Activated CD8-positive, alpha-beta T cell treated with anti-CD3 and anti-CD28 coated beads for 36 hours (primary cell): ENCODE measurements at places on chromosomes 13 and 19.

- DNase-seq: no peak
Observed at GRCh38 chr19:53981376-53981951, 10.0 kb upstream of the CACNG6 start.

DNA sequence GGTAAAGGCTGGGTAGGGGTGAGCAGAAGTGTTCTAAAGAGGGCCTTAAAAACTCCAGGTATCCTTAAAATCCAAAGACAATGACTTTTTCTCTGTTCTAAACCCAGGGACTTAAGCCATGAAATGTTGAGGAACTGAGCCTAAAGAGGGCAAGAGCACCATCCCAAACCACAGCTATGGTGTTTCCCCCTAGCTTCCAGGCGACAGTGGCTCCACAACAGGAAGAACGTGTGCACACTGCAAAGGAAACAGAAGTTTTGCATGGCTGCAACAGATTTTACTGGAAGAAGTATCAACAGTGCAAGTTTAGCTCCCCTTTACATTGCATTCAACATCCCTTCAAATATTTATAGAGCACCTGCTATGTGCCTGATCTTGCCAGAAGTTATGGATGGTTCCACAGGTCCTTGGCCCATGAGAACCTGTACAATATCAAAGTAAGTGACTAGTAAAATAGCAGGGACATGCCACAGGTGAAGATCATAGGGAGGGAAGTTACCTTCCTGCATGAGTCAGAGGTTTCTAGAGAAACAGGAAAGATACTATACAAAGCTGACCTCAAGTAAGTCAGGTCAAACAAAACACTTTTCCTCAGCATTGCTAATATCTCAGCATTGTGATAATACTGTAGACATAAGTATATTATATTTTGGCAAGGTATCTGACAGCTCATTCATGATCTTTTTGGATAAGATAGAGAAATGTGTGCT lies 8.4 kb upstream of the KCTD12 start:
- DNase-seq: no peak

GRCh38 chr13:109569958-109570711 lies 216.2 kb downstream of the IRS2 start:
- DNase-seq: peak; percentile 65

DNA sequence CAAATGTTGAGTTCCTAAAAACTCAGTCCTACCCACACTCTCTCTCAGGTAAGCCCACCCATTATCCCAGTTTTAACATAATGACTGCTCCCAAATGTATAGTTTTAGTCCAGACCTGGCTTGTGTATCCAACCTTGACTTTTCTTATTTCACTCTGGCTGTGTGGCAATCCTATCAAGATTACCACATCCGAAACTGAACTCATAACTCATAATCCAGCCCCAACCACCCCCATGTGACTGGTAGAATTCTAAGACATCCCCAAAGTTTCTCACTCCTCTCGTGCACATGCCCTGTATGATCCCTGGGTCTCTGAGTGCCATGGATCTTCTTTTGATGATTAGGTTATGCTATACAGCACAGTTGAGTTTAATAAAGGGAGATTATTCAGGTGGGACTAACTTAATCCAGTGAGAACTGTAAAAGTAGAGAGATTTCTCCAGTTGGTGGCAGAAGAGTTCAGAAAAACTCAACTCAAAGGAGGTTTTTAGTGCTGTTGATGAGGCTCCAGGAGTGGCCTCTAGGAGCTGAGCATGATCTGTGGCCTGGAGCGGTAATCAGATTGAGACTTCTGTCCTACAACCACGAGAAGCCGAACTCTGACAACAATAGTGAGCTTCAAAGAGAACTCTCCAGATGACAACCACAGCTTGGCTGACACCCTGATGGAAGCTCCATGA lies 413.4 kb downstream of the ZNF536 start:
- no peak for DNase-seq

DNA sequence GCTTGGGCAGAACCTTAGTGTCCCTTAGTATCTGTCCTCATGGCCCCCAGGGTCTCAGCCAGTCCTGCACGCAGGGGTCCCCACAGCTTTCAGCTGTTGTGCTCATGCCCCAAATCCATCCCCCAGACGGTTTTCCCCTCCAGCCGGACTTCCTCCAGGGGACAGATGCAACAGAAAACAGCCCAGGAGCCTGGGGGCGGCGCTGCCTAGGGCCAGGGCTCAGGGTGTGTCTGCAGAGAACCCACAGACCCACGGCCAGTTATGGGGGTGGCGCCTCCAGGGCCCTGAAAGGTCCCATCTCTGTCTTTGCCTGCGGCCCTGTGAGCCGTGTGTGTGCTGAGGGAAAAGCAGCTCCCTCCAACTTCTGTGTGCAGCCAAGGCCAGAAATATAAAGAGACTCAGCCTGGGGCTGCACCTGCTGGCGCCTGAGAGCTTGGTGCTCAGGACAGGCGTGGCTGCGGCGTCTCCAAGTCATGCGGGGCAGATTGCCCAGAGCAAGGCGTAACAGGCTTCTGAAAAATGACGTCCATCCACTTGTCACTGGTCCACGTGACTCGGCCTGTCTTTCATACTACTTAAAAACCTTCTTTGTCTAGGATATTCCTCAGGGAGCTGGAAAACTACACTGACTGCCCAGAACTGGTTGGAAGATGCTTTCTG lies 22.1 kb upstream of the F7 start:
- DNase-seq: no peak

GRCh38 chr13:97478247-97478646 lies 44.3 kb downstream of the RAP2A start:
- DNase-seq: no peak

- peak; percentile 95 for DNase-seq
Observed at GRCh38 chr19:38402623-38402966, 298 bp upstream of the FAM98C start.

GRCh38 chr19:33859016-33859415 lies 62.3 kb downstream of the KCTD15 start:
- DNase-seq: no peak

DNA sequence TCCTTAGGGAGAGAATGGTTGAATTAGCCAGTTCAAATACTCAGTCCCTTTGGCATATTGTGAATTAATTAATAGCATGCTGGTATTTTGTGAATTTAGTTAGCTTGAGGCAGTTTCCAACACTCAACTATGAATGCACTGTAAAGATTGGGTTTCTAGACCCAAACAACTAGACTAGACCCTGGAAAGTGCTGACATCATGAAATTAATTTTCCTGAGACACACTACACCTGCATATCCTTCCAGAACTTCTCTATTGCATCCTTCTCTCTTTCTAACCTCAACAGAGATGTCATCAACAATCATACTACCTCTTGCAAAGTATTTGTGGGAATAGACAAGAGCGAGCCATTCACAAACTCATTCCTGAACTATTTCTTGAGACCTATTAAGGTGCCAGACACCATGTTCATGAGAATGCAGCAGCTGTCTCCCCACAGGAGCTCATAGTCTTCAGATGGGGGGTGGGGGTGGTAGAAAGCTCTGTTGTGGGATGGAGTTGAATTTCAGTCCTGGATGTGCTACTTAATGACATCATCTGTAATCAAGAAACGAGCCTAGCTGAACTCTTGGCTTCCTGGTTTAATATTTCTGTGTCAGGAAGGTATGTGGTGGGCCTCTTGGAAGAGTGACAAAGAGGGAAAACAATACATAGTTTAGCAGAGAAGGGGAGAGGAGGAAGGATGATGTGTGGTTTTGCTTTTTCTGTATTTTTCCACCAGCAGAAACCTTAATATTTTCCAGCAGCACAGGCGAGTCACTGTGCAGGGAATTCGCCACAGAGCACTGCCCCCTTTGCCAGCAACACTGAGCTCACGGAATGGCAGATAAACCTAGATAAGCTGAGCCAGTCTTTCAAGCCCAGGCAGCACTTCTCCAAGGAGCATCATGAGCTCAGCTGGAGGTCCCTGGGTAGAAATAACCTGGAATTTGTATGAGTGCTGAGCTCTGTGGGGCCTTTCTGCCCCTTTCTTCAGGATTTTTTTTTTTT lies 53.1 kb upstream of the CYSLTR2 start:
- no peak for DNase-seq

- no peak for DNase-seq
Observed at GRCh38 chr19:30968210-30968609, 381.0 kb downstream of the TSHZ3 start.

DNA sequence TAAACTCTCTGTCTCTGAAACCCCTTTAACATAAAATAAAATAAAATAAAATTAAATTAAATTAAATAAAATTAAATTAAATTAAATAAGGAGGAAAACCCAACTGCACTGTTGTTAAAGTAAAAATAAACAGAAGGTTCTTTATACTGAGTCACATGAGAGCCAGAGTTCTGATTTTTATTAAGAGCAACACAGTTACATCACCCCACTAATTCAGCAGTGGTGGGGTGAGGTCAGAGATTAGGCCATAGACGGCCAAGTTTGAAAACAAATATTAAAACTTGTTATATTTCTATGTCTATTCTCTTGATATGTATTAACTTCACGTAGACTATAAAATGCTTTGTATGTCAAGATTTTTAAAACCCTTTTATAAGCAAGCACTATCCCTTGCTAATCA lies 59.5 kb downstream of the MYCBP2 start:
- DNase-seq: no peak

GRCh38 chr13:98792785-98793495 lies 40.5 kb upstream of the SLC15A1 start:
- DNase-seq: no peak

GRCh38 chr19:46861691-46862502 lies 1.1 kb downstream of the ARHGAP35 start:
- DNase-seq: peak; percentile 22
